ENCODE measurements at places on chromosomes 5 and 9. TPM values are rescaled to one million over a fixed set of nuclear protein-coding genes. Genes with fewer than 3 reads are reported as not detected.

Gene DAB2IP
- total RNA-seq, result 11.0 TPM

Gene QRFP
- not detected for total RNA-seq

Gene FYB1
- total RNA-seq, result 9.9 TPM

Gene BRINP1
- 0.14 TPM for total RNA-seq

Gene C1QTNF2
- 0.08 TPM for total RNA-seq
